ENCODE measurements at places on chromosomes 4 and X. TPM values are rescaled to one million over a fixed set of nuclear protein-coding genes. Genes with fewer than 3 reads are reported as not detected.
A peak's percentile ranks its signal among the peaks of the same experiment; 100 is the strongest.

- no peak for DNase-seq
Observed at GRCh38 chr4:77595364-77595973, 10.2 kb upstream of the CXCL13 start.

Gene NAP1L2
- total RNA-seq = 8.6 TPM

Gene MAGEH1
- total RNA-seq = 2.7 TPM

Gene RNF150
- total RNA-seq = 0.55 TPM

DNA sequence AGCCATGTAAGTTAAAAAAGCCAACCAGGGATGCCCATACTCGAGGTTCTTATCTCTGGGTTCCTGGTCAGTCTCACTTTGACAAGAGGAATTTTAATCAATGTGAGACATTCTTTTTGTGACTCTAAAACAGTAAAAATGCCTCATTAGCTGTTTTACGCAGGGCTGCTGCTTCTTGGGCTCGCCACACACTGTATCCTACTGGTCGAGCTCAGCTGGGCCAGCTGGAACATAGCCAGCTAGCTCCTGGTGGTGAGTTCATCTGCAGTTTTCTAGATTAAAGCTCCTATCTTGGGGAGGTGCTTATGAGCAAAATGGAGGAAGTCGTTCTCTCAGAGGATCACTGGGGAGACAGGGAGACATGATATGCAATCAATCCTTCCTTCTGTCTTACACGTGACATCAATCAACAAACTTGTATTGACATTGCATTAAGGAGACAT, 55.9 kb upstream of the LEF1 start:
- DNase-seq = no peak

- DNase-seq = no peak
Observed at GRCh38 chrX:24646745-24647182, 383 bp downstream of the PCYT1B start.

GRCh38 chrX:56782352-56782751, 53.3 kb downstream of the NBDY start:
- no peak for DNase-seq

GRCh38 chrX:123330229-123330942, 146.3 kb downstream of the GRIA3 start:
- DNase-seq = peak; percentile 32

Gene SLC35A2
- total RNA-seq = 46.8 TPM

GRCh38 chrX:11352296-11352741, 59.1 kb downstream of the AMELX start:
- peak; percentile 6 for DNase-seq

DNA sequence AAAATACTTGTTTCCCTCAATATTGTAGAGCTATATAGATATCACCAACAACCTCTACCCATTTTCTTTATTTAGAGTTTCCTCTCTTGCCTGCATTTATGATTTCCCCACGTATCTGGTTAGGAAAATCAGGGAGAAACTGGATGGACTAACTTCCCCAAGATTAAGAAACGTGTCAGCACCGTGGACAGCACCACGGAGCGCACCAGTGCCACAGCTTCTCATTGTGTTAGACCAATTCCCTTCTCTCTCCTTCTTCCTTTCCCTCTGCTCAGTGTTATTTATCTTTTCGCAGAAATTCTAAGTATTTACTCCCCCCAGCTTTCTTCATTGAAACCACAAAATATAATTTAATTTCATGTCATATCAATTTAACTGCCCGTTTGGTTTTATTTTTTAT, 568.6 kb upstream of the BOD1L1 start:
- DNase-seq = peak; percentile 71

- no peak for DNase-seq
Observed at GRCh38 chr4:38957893-38958292, 74.3 kb downstream of the TMEM156 start.

DNA sequence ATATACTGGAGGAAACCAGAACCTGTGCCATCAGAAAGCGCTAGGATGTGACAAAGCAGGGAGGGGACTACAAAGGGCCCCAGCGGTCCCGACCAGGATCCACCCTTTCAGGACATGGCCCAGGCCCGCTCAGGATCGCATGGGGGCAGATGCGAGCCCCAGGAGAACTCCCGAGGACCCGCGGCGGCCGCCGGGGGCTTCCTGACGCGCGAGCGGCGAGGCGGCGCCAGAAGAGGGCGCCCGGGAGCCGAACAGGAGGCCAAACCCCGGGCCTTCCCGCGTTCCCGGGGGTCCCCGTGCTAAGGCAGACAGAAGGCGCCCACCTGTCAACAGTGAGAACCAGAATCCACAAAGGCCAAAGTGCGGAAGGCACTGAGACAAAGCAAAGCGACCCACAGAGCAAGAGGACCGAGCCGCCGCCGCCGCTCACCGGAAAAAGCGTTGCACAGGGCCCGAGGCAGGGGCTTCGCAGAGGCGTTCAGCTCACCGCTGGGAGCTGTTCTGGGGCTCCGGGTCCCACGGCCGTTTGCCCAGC, 7.3 kb upstream of the OPN1LW start:
- DNase-seq = peak; percentile 76

Gene TGIF2LX
- total RNA-seq = not detected

Gene PCSK1N
- total RNA-seq = 177 TPM

Gene SH2D1A
- not detected for total RNA-seq

Gene PROM1
- not detected for total RNA-seq

GRCh38 chr4:145762719-145763118, 82.8 kb downstream of the C4orf51 start:
- no peak for DNase-seq

GRCh38 chr4:27278615-27279375, 418.2 kb downstream of the STIM2 start:
- DNase-seq = peak; percentile 48

GRCh38 chr4:141331534-141332358, 111.1 kb downstream of the ZNF330 start:
- DNase-seq = no peak

- DNase-seq = peak; percentile 73
Observed at GRCh38 chr4:54318904-54319303, 89.8 kb downstream of the PDGFRA start.

Gene CLIC2
- total RNA-seq = not detected

Gene GIMD1
- 0.22 TPM for total RNA-seq

DNA sequence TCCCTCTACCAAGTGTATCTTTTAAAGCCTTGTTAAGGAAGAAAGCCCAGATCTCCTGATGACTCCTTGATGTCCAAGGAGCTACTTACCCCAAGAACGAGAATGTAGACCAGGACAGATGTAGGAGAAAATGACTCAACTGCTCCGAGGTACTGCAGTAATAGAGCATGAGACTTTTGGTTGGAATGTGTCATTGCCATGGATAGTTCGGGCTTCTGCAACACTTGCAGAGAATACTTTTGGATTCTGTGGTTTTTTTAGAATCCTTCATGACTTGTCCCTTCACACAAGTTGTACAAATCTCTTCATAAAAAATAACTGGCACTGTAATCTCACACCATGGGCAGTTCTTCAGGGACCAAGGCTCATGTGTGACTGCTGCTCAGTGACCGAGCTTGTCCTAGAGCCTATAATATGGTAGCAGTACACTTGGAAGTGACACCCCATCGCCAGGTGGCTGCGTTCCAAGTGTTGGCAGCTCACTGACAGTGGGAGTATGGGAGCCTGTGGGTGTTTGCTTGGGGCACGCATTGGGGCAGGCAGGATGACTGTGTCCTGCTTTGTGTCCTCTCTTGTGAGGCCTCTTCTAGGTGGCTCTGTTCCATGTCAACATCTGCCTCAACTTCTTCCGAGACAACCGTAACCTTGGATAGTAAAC, 87.9 kb upstream of the WDR1 start:
- DNase-seq = no peak

Gene SHOX
- total RNA-seq = not detected

Gene FRAS1
- total RNA-seq = 5.5 TPM

Gene RAB40AL
- 0.40 TPM for total RNA-seq

- DNase-seq = peak; percentile 19
Observed at GRCh38 chrX:109997786-109998452, 5.0 kb upstream of the TMEM164 start.

GRCh38 chrX:15616531-15616930, 15.8 kb upstream of the ACE2 start:
- no peak for DNase-seq

- no peak for DNase-seq
Observed at GRCh38 chr4:166680796-166681195, 553.5 kb downstream of the SPOCK3 start.

DNA sequence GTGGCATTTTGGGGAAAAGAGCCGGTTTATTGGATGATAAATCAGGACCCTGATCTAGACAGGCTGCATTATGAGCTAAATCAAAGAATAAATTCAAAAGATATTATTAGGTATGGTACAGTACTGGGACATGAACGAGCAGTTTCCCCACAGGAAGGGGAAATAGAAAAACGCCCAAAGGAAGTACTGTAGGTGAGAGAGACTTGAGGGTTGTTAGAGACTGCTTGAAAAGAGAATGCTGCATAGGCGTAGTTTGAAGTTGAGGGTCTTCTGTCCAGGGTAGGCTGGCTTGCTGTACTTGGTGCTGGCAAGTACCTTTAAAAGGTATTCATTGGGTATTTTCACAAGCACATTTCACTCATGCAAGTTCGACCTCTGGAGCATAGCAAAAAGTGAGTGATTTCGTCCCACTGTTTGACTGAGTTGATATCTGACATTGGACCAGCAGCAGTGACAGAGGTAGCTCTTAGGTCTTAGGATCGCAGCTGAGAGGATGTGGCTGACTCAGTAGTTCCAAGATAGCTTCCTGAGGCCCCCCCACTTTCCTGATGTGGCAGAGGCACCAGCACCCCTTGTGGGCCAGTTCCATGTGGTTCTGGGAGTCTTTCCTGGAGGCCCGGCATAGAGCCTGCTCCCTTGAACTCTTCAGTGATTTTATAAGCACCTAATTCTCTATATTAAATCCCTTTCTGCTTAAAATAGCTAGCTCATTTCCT, 64.3 kb downstream of the TMEM131L start:
- no peak for DNase-seq

GRCh38 chrX:108216405-108216804, 124.8 kb downstream of the ATG4A start:
- DNase-seq = no peak

Gene ARSD
- 13.8 TPM for total RNA-seq

- no peak for DNase-seq
Observed at GRCh38 chrX:74922922-74923543, 2.2 kb downstream of the NEXMIF start.

Gene SORCS2
- 6.6 TPM for total RNA-seq

Gene FAM114A1
- 25.0 TPM for total RNA-seq

- DNase-seq = no peak
Observed at GRCh38 chr4:5034206-5034605, 14.9 kb upstream of the CYTL1 start.

DNA sequence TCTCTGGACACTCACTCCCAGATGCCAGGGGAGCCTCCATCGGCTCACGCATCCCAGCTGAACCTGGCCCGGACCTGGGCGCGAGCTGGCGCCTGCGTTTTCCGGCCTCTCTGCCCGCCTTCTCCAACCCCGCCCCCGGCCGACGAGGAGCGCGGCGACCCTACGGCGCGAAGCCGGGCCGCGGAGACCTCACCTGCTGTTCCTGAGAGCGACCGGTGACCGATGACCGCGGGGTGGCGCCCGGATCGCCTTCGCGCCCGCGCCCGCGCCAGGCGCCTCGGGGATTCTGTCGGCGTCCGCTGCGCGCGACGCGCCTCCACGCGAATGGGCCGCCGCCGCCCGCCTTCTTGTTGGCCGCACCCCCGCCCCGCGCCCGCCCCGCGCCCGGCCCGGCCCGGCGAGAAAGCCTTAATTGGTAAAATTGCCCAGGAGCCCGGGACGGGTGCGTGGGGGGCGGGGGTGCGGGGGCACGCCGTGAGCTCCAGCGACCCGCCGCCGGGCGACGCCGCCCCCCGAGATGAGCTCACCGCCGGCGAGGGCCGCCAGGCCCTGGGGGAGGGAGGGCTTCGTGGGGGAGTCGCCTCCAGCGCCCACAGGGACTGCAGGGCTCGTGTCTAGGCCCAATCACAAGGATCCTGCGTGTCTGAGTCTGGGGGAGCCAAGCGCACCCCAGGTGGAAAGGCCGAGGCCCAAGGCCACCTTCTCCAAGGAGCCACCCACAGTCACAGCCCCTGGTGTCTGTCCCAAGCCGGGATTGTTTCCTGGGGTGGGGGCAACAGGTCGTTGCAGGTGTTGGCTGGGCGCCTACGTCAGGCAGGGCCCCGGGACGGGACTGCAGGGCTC, at the start of gene FLNA:
TSS of gene FLNA (minus strand) at position 322 of the 843 bp plus-strand sequence. CDS start 3,389 bp downstream, outside the sequence.
- peak; percentile 48 for DNase-seq

DNA sequence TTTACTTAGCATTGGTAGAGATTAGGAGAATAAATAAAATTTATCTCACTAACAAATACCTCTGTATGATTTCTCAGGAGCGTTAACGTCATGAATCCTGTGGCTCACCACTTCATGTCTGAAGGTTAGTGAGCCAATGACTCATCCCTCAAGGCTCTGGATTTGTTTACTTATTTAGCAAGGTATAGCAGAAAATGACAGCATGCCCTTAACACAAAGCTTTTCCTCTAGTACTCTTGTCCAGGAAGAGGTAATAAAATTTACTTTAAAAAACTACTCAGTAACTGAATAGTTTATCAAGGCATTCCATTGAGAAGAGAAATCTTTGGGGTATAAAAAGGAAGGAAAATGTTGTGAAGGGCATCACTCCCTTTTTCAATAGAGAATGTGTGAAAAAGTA, 823.8 kb downstream of the CCSER1 start:
- peak; percentile 92 for DNase-seq

Gene CAPN6
- total RNA-seq = not detected

DNA sequence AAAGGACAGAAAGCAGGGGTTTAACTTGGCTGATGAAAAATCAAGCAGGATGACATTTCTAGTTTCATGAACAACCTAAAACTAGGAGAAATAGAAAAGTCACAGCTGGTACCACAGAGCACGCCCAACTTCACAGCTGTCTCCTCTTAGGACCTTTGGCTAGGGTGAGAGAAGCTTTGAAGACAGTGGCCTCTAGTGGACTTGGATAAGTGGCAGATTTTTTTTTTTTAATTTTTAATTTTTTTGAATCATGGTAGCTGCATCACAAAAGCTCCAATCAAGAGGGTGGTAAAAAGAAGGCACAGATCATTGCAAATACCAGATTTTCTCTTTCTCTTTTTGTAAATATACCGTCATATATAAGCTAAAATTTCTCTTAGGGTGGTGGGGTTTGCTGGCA, 20.2 kb upstream of the MAP3K15 start:
- DNase-seq = peak; percentile 43

DNA sequence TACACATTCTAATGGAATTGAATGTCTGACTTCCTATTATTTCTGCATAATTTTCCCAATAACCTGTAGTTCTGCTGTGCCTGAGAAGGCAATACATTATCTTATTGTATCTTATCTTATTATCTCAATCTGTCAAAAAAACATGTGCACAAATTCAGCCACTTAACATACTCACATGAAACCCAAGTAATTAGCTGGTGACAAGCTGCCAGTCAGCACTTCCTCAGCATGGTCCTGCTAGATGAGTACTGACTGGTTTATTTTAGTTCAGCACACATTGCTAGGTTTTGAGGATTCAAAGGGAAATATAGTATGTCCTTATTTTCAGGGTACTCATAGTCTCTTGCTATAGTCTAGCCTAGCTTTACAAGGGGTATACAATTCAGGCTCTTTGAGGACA, 17.9 kb upstream of the FGG start:
- DNase-seq = no peak

All from PC-3 (cell line).